ENCODE measurements at places on chromosomes 4 and X.
A peak's percentile ranks its signal among the peaks of the same experiment; 100 is the strongest.

GRCh38 chr4:172619798-172620197 lies 548.8 kb upstream of the GALNT7 start:
- no peak for DNase-seq

GRCh38 chr4:40546506-40546905 lies 83.2 kb downstream of the RBM47 start:
- DNase-seq, result no peak

DNA sequence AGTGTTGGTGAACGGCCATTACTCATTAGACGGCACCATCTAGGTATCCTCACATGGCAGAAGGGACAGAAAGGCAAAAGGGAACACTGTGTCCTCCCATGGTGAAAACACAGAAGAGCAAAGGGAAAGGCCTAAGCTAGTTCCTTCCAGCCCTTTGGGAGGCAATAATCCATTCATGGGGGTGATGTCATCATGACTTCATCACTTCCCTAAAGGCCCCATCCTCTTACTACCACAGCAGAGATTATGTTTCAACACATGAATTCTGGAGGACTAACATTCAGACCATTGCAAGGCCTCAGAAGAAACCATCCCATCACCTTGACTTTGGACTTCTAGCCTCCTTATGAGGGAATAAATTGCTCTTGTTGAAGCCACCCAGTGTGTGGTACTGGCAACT lies 238.2 kb downstream of the MGST2 start:
- DNase-seq, result no peak

GRCh38 chr4:65515646-65516045 lies 154.6 kb downstream of the EPHA5 start:
- no peak for DNase-seq

- DNase-seq, result no peak
Observed at GRCh38 chrX:55640854-55641253, 17.7 kb downstream of the FOXR2 start.

DNA sequence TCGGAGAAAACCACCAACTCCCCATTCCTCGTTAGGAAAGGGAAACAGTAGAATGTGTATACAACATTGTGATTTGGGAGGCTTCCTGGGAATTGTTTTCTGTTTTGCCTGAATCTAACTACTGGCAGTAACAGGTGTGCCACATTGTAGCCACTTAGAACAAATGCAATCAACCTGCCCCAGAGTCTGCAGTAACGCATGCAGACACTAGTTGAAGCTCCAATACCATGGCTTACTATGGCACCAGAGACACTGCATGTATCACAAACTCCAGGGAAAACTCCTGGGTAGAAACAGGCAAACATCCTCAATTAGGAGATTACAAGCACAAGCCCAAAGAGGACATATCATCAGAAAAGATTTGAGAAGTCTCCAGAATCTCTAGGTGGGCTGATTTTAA lies 154.2 kb upstream of the NEIL3 start:
- no peak for DNase-seq

DNA sequence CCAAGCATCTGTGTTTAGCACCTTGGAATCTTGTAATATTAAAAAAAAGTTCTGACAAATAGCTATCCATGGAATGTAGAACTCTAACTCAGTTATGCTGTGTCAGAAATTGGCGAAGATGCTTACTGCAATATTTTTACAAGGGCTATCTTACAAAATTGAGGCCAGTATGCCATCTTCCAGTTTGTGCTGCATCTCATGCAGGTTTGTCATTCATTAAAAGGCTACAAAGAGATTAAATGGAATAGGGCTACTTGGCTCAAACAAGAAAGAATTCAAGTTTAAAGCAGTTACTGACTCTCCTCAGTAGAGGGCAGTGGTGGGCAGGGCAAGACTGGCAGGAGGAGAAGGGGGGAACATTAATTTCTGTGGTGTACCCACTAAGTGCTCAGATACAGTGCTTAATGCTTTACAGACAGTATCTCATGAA lies 66.5 kb downstream of the SHROOM4 start:
- no peak for DNase-seq

DNA sequence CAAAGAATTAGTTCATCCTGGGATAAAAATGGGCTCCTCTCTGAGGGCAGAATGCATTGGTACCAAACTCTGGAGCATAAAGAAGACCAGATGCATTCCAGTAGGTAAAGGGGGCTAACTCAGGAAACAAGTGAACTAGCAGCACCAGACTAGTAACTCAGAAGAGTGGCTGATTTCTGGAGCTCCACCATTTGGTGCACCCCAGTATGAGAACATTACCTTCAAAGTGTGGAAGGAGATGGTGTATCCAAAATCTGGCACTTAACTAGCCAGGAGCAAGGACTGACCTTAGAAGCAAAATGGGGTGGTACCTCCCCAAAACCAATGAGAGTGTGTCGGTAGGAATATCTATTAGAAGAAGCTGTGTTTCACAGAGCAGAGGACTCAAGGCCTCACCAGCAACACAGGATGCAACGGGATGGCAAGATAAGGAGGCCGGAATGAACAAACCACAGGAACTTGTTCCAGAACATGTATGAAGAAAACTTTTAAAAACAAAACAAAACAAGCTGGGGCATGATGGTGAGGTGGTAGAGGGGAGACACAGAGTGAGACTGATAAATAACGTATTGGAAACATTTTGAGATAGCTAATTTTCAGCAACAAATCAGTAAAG lies 142.3 kb downstream of the INPP4B start:
- no peak for DNase-seq

DNA sequence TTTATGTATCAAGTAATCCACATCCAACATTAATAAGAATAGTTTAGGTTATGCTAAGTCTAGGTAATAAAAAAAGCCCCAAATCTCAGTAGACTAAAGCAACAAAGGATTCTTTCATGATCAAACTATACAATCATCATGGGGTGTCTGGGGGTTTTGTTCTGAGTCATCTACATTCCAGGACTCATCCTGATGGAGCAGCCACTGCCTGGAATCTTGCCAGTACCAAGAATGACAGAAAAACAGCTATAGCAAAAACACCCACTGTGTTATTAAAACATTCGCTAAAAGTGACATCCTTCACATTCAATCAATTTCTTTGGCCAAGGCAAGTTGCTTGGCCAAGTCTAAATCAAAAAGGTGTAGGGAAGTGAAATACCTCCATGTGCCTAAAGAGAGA lies 3.9 kb upstream of the ARHGEF38 start:
- no peak for DNase-seq

GRCh38 chr4:113825272-113825671 lies 63.7 kb upstream of the CAMK2D start:
- no peak for DNase-seq

DNA sequence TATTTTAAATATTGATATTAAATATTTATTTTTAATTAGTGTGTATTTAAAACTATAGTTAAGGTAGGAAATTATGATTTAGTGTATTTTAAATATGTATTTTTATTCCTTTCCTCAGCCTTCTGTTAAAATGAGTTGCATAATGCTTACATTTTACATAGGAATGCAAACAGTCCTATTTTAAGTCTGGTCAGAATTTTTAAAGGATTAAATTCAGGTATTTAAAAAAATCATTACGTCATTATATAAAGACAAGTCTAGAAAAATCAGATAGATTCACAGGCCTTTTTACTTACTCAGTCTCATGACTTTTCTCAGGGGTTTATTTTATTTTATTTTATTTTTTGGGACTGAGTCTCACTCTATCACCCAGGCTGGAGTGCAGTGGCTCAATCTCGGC lies 50.4 kb upstream of the RPA4 start:
- DNase-seq, result no peak

DNA sequence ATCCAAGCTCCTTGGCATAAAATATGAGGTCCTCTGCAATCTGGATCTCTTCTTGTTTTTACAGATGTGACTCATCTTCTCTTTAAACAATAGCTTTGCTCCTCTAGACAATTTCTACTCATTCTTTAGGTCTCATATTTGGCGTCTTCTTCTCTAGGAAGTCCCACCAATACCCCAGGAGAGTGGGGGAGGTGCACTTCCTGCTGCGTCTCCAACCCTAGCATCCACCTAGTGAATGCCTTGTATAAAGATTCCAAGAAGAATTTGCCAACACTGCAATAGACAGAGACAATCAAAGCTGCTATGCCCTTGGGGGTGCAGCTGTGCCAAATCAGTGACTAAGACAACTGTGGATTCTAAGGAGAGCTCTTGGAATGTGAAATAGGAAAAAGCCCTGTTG lies 45.7 kb upstream of the SLC10A7 start:
- DNase-seq, result no peak

- no peak for DNase-seq
Observed at GRCh38 chrX:131841496-131842437, 181.3 kb upstream of the STK26 start.

GRCh38 chr4:153573881-153574802 lies 108.0 kb downstream of the TMEM131L start:
- DNase-seq, result peak; percentile 43

DNA sequence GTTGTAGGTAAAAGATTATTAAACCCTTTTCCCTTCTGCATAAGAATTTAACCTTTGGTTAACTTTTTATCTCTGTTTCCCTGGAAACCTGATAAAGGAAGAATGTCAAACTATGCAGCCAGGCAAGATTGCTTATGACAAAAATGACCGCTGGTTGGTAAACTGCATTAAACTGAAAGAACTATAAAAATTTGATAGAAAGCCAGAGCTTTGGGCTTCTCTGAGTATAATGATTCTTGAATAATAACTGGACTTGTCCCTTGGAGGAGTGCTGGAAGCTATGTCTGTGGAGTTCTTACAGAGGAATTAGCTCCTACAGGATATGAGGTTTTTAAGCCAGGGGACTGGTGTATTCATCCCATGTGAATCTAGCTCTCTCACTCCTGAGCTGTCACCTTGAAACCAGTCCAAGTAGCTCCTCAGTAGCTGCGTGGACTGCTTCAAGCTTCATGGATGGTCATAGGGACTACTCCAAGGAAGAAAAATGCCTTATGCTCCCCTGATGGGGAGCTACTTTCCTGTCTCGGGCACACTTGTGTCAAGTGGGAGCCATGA lies 52.0 kb downstream of the RASL11B start:
- no peak for DNase-seq

DNA sequence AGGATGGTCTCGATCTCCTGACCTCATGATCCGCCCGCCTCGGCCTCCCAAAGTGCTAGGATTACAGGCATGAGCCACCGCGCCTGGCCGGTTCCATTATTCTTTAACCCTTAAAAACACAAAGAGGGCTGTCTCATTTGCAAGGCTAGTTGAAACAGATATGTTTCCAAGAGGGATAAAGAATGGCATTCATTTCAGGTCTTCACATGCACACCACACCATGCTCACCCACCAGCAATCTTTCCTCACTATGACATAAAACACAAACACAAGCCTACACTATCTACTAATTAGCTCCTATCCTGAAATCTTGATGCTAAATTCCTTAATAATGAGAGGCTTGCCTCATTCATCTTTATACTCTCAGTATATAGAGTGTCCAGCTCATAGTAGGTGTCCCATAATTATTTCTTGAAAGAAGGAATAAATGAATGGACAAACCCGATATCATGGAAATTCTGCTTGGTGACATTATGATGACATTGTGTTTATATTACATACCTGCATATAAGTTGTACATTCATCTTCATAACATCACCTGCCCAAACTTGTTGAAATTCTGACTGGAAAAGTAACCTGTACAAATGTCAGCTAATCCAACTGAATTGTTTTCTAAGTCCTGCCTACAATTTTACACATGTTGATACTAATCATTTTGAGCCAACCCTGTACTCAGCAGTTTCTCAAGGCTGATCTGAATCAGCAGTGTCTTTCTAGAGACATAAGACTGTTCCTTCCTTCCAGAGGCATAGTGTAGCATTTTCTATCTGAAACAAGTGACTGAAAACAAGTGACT lies 408.5 kb downstream of the KLHL13 start:
- DNase-seq, result no peak

DNA sequence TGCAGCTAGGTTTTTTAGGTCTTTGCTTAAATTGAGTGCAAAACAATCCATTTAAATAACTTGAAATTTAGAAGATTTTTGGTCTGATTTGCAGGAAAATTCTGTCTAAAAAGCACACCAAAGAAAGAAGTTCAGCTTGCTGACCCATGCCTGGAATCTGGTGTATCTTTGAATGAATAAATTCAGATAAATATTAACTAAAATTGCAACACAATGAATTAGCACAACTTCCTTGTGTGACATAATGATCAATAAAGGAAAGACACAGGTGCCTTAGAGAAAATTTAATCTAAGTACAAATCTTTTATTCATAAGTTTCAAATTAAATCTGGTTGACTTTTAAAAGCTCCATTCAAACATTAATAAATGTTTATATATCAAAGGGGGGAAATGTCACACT lies 791.5 kb upstream of the LCORL start:
- no peak for DNase-seq

DNA sequence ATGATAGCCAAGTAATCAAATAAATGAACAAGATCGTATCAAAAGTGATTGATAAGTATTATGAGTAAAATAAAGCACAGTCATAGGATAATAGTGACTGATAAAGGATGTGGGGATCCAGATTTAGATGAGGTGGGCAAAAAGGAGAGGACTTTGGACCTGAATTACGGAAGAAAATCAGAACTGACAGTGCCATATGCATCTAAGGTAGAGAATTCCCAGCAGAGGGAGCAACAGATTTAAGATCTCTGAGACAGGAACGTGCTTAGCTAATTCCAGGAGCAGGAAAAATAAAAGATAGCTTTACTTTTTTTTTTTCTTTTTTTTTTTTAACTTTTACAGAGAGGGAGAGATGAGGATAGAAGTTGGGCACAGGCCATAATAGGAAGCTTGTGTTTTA lies 189.9 kb downstream of the NWD2 start:
- no peak for DNase-seq

DNA sequence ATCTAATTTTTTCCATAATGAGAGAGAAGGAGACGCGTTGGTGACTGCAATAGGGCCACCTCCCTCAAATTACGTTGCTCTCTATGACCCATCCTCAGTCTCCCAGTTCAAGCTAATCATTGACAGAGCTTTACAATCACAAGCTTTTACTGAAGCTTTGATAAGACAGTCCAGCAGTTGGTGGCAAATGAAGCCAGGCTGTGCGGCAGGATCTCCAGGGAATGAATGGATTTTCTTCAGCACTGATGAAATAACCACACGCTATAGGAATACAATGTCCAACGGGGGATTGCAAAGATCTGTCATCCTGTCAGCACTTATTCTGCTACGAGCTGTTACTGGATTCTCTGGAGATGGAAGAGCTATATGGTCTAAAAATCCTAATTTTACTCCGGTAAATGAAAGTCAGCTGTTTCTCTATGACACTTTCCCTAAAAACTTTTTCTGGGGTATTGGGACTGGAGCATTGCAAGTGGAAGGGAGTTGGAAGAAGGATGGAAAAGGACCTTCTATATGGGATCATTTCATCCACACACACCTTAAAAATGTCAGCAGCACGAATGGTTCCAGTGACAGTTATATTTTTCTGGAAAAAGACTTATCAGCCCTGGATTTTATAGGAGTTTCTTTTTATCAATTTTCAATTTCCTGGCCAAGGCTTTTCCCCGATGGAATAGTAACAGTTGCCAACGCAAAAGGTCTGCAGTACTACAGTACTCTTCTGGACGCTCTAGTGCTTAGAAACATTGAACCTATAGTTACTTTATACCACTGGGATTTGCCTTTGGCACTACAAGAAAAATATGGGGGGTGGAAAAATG lies at the start of gene KLB:
Gene KLB, plus strand, starts transcription at position 168 of the 821 bp plus-strand sequence. Its CDS starts 20 bp downstream, at position 188.
- DNase-seq, result no peak

GRCh38 chr4:5843573-5844530 lies 49.0 kb downstream of the CRMP1 start:
- no peak for DNase-seq
